ENCODE measurements at places on chromosomes 7 and 10.

GRCh38 chr10:6120691-6121090 is 31.9 kb downstream of the RBM17 start:
- no peak for DNase-seq

DNA sequence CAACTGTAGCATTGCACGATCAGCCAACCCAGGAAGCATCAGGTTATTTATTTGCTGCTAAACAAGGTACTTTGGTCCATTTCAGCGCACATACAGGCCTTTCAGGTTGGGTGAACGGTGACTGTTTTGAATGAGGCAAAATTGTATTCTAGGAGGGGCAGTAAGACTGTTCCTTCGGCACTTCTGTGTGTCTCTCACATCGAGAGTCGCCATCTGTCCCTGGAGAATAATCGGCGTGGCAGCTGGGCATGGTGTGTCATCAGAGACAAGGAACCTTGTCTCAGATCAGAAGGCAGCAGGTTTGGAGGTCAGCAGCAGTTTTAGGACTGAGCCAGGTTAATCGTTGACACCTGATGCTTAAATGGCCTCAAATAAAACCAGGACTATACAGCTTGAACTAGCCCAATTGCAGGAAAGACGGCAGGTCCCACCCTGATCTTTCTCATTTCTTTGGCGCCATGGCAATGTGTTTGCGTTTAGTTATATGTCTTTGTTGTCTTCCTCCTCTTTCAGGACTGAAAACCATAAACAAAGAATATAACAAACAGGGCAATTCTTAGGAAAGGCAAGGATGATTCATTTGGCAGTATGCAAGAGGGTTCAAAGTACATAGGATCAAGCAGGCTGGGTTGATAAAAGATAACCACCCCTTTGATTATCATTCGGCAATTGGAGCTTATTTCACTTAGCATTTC is 92.0 kb upstream of the PRR15 start:
- no peak for DNase-seq

GRCh38 chr10:87546971-87547413 is 42.3 kb downstream of the MINPP1 start:
- no peak for DNase-seq

DNA sequence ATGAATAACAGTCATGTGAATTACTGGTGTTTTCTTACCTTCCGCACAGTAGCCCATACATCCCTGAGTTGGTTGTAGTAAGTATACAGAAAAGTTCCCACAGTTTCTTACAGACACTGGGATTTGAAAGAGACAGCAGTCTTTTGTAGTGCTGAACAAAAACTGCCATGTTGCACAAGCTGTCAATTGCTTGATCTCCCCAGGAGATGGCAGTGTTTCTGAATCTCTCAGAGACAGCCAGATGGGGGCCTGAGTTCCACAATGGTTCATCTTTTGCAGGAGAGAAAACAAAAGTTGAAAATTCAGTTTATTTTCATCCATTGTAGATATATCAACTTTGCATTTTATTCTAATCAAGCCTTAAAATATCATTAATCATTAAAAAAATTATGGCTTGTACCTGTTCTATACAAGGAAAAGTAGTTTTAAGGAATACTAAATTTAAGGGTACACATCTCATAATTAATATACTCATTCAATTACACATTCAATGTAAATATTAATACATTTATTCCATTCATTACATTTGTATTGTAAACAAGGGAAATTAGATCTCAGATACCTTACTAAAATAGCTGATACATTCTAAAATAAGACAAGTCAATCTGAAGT is 14.5 kb downstream of the VWDE start:
- peak; percentile 4 for DNase-seq

DNA sequence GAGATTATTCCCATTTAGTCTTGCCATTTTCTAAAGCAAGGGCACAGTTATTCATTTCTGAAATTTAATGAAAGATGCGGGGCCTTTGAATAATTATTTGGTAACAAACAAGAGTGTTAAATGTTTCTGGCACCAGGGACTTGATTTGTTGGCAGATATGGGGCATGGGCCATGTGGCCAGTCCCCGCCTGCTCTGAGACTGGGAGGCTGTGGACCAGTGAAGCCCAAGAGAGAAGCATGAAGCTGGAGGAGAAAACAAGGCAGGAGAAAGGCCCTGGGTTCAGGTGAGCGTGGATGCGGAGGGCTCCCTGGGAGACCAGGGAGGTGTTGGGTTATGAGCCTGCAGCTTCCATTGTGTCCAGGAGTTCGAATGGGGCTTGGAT is 378.5 kb downstream of the TCERG1L start:
- DNase-seq = no peak

- no peak for DNase-seq
Measured at GRCh38 chr10:69480068-69480412, 28.8 kb downstream of the TSPAN15 start.

DNA sequence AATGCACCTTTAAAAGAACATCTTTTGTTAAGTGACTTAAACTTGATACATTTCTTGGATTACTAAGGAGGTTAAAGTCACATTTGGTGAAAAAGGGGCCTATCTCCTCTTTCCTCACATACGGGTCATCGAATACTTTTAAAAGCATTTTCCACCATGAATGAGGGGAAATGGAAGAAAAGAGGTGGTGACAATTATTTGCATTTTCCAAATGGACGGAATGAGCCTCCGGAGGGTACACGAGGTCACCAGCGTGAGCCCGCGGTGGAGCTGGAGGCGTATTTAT is 1.0 kb upstream of the BMPR1A start:
- no peak for DNase-seq

GRCh38 chr10:103951942-103952341 is 15.0 kb upstream of the SLK start:
- DNase-seq = no peak

GRCh38 chr7:8637322-8637721 is 203.9 kb downstream of the NXPH1 start:
- DNase-seq = no peak

- no peak for DNase-seq
Measured at GRCh38 chr10:43844221-43844620, 195.5 kb upstream of the ZNF32 start.

DNA sequence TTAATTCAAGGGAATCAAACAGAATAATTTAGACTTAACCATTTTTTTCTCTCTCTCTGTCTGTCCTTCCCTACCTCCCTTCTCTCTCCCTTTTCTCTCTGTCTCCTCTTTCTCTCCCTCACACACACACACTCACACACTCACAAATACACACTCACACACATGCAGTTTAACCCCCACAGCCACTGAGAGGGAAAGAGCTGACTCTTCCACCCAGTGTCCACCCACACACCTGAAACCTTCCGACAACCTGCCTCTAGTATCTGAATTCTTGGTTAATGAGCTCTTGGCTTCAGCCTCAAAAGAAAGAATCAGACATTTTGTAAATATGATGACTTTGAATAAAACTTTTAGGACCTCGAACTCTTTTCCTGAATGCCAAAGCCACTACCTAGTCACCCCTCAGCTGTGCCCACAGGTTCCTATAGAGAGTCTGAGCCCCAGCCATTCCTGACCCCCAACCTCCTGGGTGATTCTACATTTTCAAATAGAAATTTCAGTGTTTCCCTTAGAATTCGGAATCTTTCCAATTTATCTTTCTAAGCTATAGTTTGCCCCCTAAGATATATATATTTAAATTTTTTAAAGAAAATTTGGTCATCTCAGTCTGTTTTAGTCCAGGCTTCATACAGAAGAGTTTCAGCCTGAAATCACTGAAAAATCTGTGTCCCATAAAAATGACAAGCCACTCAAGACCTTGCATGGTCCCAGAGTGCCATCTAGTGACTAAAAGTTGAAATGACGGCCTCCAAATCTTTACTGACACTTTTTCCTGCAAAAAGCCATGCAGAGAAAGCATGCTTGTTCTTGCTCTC is 202.8 kb downstream of the IPMK start:
- DNase-seq = peak; percentile 8

DNA sequence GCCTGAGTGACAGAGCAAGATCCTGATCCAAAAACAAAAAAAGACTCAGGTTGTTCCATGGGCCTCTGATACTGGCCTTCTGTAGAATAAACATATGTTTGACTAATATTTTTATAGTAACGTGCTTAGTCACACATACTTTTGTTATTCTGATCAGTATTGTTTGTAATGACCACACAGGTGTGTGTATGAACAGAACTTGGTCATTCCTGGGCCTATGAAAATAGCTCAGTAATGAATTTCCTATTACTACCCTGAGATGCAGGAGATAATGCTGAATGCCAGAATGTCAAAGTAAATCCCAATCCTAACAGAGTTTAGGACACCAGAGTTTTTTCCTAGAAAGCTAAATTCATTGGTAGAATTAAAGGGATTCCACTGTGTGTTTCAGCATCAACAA is 108.7 kb downstream of the DOCK4 start:
- no peak for DNase-seq

- DNase-seq = no peak
Measured at GRCh38 chr10:97503406-97503805, 4.7 kb downstream of the UBTD1 start.

DNA sequence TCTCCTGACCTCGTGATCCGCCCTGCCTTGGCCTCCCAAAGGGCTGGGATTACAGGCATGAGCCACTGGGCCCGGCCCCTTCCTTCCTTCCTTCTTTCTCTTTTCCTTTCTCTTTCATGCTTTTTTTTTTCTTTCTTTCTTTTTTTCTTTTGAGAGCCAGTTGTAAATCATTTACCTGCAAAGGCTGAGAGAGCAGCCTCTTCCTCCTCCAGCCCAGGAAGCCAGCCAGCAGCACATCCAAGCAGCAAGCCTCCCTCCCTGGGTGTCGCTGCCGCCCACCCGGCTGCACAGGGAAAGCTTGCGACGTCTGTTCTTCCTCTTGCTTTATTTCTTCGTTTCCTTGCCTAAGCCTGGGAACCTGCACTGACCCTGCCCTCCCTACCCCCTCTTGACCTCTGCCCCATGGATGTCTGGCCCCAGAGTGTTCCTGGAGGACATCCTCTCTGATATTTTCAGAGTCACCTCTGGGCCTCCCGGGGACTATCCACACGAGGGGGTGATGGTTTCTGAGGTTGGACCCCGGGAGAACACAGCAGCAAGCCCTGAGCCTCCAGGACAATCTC is 62.8 kb upstream of the MYL10 start:
- no peak for DNase-seq

GRCh38 chr10:119112056-119112455 is 8.1 kb downstream of the DENND10 start:
- DNase-seq = no peak

DNA sequence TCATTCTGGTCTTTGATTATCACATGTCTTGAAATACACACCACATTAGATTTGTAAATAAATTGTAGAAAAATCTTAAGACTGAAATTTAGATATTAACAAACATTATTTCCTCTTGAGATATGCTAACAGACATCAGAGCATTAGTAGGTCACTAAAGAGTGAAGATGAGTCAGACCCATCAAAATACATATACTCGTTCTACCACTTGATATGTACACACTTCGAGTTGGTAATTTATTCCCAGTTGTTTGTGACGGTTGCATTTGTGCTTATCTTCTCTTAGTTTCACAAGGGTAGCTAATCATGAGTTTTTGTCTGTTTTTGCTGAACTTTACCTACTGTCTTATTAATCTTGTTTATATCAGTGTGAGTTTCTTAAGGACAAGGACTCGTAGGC is 383.4 kb downstream of the AUTS2 start:
- no peak for DNase-seq

DNA sequence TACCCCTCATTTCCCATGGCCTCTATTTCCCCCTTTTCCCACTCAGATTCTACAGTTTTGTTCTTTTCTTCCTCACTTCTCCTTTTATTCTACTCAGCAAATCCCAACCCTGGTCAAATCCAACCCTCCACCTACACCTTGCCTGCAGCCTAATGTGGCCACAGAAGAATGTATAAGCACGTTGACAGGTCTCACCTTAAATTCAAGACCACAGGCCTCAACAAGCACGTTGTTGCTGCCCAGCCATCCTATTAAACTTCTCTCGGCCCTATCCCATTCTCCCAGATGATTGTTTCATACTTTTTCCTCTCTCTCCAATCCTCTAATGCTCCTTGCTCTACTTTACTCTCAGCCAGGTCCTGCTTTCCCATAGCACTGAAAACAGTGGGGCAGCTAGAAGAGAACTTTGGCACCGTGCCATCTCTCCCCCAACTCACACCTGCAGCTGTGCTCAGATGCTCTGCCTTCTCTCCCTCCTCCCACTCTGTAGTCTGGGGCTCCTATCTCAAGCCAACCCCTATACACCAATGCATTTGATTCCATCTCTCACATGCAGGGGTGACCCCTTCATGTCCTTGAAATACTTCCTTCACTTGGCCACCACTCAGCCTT is 6.8 kb upstream of the EIF3A start:
- no peak for DNase-seq

GRCh38 chr7:70500261-70500660 is 631.7 kb upstream of the GALNT17 start:
- no peak for DNase-seq

DNA sequence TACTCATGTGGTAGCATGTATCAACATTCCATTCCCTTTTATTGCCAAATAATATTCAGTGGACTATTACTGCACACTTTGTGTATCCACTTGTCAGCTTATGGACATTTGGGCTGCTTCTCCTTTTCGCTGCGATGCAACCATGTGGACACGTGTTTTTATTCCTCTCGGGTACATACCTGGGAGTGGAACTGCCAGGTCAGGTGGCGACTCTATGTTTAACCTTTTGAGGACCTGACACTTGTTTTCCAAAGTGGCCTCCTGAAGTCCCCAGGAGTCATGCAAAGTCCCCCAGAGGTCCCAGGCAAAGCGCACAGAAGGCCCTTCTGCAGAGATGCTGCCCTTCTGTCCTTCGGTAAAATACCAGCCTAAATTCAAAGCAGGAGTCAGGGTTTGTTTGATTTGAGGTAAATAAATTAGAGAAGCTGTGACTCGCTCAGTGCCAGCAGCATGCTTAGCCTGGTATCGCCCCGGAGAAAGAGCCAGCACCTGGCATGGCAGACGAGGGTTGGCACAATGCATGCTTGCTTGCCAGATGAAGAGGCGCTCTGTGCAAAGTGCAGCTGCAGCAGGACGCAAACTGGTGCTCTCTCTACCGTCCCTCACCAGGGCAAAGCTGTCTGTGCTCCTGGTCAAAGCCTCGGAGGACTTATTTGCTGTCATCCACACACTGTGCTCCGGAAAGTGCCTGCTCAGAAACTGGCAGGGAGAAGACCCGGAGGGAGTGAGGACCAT is 37.8 kb downstream of the HIPK2 start:
- no peak for DNase-seq

All from activated T-cell treated with anti-CD3 and anti-CD28 coated beads for 1 hour (primary cell).